ENCODE measurements at places on chromosomes 3 and 15.

GRCh38 chr15:35329521-35329961 lies 216.4 kb downstream of the DPH6 start:
- DNase-seq = no peak

- DNase-seq = no peak
Observed at GRCh38 chr3:156751461-156752025, 74.6 kb upstream of the LEKR1 start.

DNA sequence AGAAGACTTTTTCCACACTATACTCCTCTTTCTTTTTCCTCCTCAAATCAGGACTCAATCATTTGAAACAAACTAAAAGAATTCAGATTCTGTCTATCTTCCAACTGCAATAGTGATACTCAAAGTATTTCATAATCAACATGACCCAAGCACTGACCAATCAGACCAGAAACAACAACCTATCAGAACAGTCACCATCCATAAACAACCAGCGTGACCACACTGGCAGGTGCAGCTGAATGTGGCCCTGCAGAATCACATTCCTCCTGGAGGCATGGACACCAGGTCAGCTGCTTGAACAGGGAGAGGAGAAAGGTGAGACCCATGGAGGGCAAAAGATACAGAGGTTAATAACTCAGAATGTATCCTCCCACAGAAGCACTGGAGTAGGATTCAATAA lies 13.3 kb downstream of the HRG start:
- no peak for DNase-seq

DNA sequence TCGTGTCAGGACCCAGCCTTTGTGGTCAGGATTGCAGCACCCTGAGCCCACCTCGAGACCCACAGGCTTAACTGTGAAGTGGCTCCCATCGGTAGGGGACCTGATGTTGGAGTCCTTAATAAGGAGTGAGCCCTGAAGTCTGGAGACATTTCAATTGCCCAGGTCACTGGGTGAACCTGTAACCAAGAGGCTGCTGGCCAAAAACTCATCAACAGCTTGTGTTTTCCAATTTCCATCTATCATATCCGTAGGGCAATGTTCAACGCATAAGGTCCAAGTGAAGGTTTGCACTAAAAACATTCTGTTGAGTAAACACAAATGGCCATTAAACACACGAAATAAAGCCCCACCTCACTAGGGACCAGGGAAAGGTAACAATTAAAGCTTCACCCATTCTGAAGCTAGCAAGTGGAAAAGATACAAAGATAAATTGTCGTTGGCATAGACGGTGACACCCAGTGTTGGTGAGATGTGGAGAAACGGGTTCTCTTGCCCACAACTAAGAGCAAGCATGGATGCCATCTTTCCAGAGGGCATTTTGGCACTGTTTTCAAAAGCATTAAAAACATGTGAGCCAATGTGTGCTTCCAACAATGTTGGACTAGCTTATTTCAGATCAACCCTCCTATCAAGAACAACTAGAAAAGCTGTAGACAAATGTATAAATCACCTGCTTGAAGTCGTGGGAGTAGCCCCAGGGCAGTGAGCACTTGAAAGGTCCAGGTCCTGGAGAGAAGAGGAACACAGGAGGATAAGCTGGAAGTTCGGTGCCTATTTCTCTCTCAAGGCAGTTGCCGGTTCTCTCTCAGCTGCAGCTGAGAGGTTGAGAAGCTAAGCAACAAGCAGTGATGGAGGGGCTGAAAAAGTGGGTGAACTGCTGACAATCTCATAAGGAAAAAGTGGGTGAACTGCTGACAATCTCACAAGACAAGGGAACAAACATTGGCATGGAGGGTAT lies 56.3 kb upstream of the PCSK6 start:
- DNase-seq = no peak

DNA sequence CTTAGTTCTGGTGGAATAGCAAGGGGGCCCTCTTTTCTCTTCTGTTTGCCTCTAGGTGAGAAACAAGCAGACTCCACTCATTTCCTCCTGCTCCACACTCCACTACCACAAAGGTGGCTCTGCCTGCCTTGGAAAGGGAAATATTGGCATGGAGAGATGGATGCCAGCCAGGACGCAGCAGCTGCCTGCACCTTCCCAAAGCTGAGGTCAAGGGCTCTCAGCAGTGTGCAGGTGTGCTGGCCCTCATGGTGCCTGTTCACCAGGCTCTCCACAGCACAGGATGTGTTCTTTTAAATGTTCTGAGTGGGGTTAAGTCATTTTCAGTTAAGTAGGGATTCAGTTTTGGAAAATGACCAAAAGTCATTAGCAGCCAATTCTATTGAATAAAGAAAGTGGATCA lies 211.2 kb upstream of the STRIT1 start:
- no peak for DNase-seq

DNA sequence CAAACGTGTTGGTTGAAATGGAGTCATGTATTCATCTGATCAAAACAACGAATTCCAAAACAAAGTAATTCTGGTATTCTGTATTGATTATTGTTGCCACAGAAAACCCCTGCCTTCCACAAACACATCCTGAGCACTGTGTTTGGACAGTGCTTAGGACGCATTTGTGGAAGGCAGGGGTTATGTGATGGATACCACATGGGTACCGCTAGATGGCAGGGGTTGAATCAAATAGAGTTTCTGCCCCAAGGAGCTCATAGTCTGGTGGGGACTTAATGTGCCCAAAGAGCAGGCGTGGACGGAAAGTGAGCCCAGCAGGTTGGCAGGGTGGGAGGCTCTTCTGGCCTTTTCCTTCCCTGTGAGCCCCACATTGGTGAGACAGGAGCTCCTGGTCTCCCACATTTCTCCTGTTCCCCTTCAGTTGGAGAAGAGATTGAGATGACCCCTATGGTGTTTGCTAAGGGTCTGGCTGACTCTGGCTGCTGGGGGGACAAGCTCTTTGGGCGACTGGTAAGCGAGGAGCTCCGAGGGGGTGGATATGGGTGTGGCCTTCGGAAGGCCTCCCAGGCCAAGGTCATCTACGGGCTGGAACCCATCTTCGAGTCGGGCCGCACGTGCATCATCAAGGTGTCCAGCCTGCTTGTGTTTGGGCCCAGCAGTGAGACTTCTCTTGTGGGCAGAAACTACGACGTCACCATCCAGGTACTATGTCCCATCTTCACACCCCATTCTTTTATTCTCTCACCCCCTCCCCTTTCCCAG lies 22.1 kb upstream of the SLC28A1 start:
- no peak for DNase-seq

DNA sequence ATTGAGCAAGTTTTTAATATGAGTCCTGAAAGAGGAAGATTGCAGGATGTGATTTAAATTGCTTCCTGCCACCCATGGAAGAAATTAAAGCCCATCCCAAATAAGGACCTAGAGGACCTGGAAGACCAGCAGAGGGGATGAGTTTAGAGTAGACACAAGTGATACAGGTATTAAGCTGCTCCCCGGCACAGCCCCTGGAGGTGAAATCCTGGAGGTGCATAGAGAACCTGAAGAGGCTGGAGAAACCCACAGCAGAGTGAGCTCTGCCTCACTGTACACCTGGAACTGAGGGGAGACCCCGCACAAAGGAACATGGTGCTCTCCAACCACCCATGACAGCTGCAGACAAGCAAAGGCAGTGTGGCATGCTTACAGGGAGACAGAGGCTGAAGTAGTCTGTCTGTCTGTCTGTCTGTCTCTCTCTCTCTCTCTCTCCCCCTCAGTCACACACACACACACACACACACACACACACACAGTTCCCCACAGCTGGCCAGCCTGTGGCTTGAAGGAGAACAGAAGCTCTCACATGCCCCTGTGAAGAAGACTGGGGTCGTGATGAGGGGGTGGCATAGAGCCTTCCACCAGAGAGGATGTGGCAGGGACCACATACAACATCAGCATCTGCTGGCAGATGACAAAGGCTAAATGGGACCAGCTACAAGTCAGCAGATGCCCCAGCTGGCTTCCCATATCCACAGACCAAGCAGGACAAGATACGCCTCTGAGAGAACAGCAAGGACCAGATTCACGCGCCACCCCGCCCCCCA lies 38.1 kb downstream of the FSIP1 start:
- DNase-seq = no peak

- no peak for DNase-seq
Observed at GRCh38 chr15:77028451-77029165, 33.7 kb downstream of the PSTPIP1 start.

- no peak for DNase-seq
Observed at GRCh38 chr3:197404754-197405153, 106.3 kb upstream of the DLG1 start.

DNA sequence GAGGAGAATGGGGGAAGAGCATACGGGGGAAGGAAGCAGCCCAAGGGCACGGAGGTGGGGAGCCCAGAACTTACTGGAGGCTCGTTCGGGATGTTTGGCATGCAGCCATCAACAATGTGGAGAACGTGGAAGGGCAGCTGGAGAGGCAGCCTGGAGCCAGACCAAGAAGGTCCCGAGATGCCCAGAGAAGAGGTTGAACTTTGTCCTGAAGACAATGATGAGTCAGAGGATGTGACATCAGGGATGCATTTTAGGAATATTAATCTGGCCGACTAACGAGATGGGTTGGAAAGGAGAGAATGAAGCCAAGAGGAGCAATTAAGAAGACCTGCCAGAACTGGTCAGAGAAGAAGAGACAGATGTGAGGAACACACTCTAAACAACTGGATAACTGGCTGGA lies 98.2 kb downstream of the SRGAP3 start:
- no peak for DNase-seq

DNA sequence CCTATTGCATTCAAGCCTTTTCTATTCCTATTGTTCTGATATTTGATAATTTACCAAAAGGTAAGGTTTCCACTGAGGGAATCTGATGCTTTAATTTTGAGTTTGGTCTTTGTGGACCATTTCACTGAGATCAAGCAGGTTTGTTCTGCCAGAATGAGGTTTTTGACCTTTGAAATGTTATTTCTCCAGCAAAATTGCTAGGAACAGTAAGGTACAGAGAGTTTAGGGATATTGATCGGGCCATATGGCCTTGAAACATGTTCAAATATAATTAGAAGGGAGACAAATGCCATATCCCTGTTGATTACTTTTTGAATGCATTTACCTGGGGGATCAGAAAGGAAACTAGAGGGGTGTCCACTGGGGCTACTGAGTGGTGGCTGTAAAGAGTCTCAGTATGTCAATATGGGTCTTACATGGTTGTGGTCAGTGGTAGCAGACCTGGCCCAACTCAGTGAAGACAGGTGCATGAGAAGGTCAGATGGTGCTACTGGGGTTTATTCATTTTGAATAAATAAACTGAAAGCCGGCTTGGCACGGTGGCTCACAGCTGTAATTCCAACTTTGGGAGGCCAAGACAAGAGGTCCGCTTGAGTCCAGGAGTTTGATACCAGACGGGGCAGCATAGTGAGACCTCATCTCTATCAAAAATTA lies 100.2 kb downstream of the SV2B start:
- no peak for DNase-seq

- DNase-seq = peak; percentile 31
Observed at GRCh38 chr3:153110041-153110440, 52.0 kb upstream of the RAP2B start.
